8988T (cell line): ENCODE measurements at places on chromosomes 11 and 22.

DNA sequence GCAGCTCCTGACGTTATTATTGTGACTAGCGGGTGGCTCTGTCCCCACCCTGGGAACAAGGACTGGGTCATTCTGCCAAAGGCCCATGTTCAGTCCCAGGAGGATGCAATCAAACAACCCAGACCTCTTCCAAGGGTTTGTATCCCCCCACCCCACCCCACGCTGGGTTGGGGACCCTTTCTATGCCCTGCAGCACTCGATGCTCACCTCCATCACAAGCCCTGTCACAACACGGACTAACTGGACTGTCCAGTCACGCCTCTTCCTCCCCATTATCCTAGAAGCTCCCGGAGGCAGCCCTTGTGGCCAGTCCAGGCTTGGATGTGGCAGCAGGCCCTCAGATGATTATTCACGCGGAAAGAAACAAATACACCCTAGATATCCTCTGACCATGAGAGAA is 3.7 kb downstream of the SHANK2 start:
- DNase-seq: no peak

GRCh38 chr11:73972620-73973449 is 9.8 kb downstream of the UCP2 start:
- peak; percentile 4 for DNase-seq

DNA sequence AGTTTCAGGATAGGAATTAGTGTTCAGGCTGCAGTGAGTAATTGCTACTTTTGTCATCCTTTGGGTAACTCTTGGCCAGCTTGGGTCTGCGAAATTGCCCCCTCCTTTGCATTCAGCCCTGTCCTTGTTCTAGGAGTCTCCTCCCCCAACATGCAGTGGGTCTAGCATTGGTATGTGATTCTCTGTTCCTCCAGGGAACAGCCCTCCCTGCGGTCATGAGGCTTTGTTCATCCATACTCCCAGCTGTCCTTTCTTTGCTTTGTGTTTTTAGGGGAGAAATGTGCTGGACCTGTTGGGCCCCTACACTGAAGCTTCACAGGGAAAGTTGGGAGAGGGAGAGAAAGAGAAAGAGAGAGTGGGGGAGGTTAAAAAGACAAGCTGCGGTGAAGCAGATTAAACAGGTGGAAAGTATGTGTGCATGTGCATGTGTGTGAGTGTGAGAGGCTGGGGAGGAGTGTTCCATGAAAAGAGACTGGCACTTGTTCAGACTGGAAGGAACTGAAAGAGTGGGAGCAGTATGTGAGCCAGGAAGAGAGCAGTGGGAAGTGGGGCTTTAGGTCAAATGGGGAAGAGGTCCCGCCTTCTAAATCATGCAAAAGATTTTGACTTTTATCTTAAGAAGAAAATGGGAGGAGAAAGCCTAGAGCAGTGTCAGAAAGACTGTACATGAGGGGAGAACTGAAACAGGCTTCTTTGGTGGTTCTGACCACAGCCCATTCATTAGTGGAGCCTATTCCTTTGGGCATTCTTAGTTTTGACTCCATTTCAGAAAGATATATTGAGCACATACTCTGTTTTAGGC is 17.9 kb upstream of the SESN3 start:
- no peak for DNase-seq

DNA sequence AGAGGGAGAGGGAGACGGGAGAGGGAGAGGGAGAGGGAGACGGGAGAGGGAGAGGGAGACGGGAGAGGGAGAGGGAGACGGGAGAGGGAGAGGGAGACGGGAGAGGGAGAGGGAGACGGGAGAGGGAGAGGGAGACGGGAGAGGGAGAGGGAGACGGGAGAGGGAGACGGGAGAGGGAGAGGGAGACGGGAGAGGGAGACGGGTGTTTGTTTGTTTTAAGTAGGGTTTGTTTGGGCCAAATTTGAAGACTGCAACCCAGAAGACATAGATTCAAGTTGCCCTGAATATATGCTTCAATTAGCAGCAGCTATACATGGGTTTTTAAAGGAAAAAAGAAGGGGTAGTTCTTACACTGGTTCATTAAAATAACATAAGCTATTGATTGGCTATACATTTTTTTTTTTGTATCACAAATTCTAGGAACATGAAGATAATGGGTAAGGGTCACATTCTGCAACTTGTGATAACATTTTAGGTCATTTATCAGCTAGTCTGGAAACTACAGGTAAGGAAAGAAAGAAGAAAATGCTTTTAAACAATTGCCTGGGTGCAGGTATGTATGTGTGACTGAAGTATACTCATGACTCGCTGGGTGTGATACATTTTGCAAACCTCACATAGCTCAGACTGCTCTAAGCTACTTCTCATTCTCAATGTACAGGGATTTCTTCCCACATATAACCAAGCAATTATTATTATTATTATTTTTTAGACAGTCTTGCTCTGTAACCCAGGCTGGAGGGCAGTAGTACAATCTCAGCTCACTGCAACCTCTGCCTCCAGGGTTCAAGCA is 67.3 kb downstream of the MCHR1 start:
- DNase-seq: no peak

DNA sequence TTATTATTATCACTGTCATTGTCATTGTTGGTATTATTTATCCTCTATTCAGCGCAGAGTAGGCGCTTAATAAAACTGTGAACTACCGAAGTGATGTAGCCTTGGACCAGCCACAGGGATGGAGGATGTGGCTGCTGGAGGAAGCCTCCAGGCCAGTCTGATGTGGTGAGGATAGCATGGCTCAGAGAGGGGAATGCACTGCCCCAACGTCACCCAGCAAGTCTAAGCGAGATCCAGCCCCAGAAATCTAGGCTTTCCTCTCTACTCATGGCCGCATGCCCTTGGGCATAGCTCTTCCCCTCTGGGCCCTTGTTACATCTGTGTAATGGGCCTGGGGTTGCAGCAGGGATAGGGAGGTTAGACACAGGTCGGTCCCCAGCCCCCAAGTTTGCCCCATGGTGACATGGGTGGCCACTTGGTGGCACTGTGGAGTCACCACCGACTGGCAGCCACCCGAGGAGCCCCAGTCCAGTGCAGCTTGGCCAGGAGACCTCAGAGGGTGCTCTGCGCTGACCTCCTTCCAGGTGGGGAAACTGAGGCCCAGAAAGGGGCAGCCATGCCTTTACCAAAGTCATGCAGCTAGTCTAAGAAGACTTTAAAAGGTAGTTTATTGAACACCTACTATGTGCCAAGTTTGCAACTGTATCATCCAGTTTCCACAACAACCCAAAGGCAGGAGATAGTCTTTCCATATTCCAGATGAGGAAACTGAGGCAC is 395.7 kb downstream of the MN1 start:
- peak; percentile 60 for DNase-seq

GRCh38 chr22:30879415-30879797 is 89.2 kb downstream of the MORC2 start:
- no peak for DNase-seq

DNA sequence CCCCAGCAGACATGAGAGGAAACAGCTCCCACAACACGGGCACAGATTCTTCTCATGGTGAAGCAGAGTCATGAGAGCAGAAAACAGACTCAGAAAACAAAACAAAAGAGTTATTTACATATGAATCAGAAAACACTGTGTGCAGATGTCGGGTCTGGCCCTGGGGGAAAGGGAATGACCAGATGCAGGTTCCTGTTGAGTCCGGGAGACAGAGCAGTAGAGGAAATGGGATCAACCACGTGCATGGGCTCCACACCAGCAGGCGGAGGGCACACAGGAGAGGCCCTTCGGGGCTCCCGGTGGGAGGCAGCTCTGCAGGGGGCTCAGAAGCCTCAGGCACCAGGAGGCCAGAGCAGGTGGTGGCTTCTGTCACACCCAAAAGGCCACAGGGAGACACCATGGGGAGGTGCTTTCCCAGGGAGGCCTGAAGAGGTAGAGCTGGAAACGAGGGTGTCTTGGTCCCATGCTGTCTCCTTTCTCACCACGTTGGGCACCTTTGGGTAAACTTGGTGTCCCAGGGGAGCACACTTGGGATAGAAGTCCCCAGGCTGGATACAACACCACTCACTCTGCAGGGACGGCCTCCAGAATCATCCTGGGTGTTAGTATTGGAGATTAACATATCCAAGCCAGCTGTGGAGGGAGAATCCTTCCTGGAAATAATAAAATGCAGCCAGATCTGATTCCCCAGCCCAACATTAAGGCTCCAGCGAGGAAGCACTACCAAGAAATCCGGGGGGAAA is 764.7 kb downstream of the BRD1 start:
- no peak for DNase-seq

GRCh38 chr11:44949160-44950030 is 1.3 kb downstream of the TP53I11 start:
- DNase-seq: peak; percentile 90

DNA sequence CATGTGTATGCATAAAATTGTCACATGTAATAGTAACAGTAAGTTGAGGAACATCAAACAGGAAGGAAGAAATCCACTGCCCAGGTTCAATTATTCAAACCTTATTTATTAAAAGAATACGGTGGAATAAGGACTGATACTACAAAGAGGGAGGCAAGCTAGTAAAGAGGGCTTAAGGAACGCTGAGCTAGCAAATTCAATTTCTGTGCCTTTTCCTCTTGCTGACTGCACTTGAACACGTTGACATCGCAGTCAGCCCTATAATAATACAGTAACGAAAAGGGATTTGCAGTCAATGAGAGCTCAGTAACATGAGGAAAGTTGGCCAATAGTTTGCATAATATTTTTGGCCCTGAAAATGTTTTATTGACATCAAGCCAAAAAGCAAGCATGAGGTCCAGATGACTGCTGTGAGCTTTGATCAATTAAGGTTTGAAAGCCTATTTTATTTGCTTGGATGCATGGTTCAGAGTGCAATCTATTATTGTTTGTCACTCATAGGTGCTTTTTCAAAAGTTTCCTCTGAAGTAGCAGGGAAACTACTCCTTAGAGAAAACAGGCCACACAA is 861.8 kb downstream of the LRRC4C start:
- no peak for DNase-seq

DNA sequence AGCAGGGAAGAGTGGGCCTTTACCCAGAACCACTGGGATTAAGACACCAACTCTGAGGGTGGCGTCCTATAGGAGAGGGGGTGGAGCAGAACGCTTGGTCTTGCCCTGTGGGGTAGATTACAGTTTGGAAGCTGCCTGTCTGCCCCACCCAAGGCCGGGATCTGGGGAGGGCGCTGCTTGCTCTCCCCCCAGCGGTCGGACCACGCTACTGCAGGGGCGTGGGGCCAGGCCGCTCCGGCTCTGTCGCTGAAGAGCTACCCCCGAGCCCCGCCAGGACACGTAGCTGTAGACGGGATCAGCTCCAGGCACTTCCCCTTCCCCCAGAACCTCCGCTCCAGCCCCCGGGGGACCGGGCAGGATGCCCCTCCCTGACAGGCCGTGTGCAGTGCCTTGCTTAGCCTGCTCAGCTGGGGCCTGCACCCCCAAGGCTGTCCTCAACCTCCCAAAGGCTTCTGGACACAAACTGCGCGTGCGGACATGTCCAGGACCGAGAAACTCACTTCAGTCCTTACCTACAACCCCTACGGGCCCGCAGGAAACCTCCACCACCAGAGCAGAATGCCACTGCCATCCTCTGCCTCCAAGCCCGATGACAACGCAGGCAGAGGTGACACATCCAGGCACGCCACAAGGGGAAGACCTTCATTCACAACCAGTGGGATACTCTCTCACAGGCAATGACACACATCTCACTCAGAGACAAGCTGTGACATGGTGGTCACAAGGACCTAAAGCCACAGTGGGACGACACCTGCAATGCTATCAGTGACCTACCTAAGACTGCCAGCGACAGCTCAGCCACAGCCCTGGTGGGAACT is 3.6 kb downstream of the AHNAK start:
- DNase-seq: peak; percentile 87

GRCh38 chr22:29782061-29782845 is 15.1 kb downstream of the UQCR10 start:
- DNase-seq: no peak

GRCh38 chr11:74650498-74650897 is 58.1 kb downstream of the POLD3 start:
- no peak for DNase-seq

- no peak for DNase-seq
Observed at GRCh38 chr11:6782720-6783119, at the start of gene OR2AG1. Gene OR2AG1 (plus strand): TSS chr11:6783020. CDS start chr11:6785038, 2,018 bp downstream.

GRCh38 chr11:114213622-114214021 is 82.6 kb upstream of the NNMT start:
- DNase-seq: no peak

DNA sequence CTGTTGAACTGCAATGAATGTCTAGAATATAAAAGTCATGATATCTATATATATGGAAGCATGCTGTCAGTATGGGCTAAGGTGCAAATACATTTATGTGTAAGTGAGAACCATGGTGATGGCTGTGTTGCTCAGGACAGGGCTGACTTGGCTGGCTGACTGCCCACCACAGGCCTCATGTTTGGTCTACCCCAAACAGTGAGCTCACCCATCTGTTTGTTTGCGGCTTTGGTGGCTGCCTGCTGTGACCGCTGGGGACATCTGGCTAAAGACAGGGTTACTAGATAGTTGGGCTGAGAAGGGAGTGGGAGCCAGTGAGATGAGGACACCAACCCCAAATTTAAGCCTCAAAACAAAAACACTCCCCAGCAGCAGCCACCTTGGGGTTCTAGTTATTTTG is 6.3 kb downstream of the CD44 start:
- DNase-seq: no peak

DNA sequence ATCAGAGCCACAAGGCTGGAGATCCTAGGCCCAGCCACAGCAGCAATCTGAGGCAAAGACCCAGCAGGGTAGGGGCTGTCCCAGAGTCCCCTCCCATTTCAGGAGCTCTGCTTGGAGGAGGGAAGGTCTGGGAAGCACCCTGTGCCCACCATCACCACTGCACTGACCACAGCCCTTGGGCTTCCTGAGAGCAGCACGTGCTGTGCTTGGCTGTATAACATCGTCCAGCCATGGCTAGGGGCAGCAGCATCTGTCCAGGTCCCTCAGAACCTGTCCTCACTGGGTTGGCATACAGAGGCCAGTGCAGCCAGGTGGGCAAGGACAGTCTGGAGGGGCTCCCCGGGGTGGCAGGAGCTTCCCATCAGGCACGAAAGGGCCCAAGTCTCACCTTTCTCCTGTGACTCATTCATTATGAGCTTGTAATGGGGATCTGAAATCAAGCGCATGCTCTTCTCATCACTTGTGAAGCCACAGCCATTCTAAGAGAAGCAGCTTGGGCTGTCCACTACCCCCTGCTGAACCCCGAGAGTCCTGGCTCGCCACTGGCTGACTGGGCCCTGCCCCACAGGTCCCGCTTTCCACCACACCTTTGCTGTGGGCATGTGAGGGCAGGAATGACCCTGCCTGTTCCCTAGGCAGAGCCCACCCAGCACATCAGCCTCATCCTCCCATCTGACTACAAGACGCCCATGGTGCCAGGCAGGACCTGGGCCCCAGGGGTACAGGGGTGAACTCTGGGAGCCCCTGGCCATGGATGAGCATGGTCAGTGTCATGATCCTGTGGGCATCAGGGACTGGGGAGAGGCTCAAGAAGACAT is 83.3 kb downstream of the MED15 start:
- DNase-seq: no peak
